Stimulated activated CD4-positive, alpha-beta T cell treated with anti-CD3 and anti-CD28 coated beads, Interleukin-2, amount 100 ng/mL, for 4 hours (primary cell): ENCODE measurements at places on chromosomes 12 and 14.

DNA sequence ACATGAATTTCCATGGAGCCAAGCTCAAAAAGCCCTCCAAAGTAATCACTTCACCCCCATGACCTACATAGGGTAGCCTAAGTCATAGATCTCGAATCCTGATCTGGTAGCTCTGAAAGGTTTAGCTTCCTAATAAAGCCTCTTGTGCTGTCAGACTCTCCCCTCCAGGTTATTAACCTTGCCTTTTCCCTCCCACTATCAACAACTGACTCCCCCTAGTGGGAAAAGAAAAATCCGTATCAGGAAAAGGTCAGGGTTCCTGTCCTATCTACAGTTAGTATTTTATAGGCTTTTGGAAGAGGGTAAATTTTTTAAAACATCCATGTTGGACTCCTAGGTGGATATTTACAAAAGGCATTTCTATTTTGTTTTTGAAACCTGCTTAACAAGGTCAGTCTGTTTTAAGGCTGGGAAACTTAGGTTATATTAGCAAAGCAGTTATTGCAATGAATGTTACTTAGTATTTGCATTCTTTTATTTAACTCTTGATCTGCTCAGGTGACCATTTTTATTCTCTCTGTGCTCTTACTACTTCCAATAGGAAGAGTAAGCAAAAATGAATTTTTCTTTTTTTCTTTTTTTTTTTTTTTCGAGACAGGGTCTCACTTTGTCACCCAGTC lies 8.0 kb downstream of the YY1 start:
- no peak for DNase-seq

DNA sequence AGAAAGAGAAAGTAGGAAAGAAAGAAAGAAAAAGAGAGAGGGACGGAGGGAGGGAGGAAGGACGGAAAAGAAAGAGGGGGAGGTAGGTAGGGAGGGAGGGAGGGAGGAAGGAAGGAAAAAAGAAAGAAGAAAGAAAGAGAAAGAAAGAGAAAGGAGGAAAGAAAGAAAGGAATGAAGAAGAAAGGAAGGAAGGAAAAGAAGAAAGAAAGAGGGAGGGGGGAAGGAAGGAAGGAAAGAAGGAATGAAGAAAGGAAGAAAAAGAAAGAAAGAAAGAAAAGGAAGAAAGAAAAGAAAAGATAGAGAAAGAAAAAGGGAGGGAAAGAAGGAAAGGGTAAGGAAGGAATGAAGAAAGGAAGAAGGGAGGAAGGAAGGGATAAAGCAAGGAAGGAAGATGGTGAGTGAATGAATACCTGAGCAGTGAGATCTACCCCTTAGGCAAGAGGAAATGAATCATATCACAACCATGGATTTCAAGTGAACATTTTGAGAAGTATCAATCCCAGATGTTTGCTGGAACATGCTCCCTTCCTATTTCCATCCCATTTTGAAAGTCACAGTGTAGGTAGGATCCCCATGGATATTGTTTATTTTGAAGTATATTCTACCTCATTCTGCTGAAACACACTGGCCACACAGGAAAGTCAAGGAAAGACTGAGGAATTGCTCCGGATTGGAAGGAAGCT lies 639.4 kb upstream of the TBX3 start:
- no peak for DNase-seq

GRCh38 chr14:61178226-61179060 lies 102.7 kb downstream of the TMEM30B start:
- DNase-seq: peak; percentile 22

DNA sequence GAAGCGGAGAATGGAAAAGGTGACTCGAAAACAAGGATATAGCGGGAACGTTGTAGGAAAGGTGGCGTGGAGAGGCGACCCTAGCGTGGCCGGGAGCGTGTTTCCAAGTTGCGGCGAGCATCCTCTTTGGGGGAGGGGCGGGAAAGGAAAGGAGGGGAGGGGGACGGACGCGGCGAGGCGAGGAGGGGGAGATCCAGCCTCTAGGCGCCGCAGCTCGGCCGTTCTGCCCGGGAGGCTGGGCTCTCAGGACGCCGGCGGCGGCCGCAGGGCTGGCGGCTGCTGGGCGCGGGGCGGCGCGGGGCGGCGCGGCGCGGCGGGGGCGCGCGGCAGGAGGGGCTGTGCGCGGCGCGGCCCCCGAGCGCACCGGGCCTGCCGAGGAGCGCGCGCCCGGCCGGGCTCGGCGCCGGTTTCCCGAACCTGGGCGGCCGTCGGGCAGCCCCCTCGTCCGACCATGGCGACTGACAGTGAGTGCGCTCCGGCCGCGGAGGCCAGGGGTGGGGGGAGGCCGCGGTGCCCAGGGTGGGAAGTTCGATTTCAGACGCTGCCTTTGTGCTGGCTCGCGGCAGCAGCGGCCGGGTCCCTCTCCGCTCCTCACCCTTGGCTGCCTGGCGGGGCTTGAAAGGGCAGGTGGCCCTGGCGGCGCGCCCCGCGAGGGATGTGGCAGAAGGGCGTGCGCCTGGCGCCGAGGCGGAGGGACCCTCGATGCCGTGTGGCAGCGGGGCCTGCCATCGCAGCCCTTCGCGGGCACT lies 50.3 kb downstream of the SNAPC1 start:
- no peak for DNase-seq

GRCh38 chr12:18468246-18469075 lies 207.1 kb downstream of the PIK3C2G start:
- no peak for DNase-seq

DNA sequence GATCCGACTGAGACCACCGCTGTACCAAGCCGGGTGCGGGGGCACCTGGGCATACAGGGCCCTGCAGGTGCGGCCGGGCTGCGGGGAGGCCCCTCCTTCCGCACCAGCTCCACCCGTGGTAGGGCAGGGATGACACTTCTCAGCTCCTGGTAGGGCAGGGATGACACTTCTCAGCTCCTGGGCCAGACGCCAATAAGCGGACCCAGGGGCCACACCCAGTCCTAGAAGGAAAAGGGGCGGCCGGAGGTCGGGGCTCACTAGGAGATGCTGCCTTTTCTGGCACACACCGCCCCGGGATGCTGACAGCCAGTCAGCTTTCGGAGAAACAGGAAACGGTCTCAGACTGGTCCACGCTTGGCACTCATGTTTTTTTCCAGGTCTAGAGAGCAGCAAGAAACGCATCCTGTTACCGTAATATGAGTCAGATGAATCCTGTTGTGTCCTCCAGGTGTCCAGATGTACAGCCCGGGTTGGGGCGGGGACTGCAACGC lies 34.8 kb downstream of the NFKBIA start:
- DNase-seq: no peak

- DNase-seq: no peak
These were observed 36.8 kb upstream of the VWF start for GRCh38 chr12:6161124-6161882.
